Foreskin keratinocyte (primary cell): ENCODE measurements at places on chromosomes 6 and 20. TPM values are rescaled to one million over a fixed set of nuclear protein-coding genes. Genes with fewer than 3 reads are reported as not detected.

DNA sequence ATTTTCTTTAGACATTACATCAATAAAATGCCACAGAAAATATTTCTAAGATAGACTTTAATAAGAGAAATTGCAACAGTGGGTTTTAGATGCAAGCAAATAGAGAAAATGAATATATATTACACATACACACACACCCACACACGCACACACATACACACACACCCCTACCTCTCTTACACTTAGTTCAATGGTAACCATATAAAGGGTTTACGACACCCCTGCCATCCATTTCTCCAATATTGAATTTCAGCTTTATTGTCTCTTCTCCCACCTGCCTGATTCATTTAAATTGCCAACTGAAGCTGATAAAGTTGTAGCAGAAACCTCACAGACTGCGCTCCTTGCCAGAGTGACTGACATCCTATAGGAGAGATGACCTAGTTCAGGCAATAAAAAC, 154.6 kb downstream of the ADAT2 start:
- no peak for DNase-seq

DNA sequence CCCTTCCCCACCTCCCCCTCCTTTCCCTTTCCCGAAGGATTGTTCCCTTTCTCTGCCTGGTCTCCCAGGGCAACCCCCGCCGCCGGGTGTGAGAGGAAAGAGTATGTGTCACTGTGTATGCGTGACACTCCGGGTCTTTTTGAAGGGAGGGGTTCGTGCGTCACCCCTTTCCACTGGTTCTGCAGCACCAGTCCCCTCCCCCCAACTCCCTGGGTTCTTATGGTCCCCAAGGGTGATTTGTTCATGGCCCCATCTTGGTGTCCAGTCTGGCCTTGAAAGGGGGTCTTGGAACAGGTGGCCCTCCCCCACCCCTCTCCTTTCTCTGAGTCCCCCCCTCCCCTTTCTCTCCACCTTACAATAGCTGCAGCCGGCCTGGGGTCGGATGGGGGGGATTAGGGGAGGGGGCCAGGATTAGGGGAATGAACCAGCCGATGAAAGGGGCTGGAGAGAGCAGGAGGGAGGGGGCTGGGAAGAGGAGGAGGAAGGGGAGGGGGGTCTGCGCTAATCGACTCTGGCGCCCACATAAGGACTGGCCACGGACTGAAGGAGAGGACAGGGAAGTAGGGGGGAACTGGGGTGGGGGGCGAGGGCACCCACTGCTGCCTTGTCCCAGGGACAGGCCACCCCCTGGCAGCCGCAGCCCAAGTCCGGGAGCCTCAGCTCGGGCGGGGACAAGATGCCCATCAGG, 1.3 kb upstream of the RING1 start:
- DNase-seq: peak; percentile 44

DNA sequence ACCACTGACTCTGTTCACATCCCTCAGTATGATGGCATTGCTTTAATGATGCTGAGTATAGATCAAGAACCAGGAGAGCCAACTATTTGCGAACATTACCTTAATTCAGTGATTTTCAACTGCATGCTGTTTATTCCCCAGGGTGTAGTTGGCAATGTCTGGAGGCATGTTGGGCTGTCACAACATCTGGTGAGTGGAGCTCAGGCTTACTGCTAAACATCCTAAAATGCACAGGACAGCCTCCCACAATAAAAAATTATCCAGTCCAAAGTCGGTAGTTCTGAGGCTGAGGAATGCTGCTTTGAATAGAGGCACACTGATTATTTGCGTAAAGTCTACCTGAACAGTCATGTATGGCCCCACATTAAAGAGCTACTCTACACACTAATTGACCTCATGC, 94.8 kb upstream of the OPRM1 start:
- DNase-seq: no peak

DNA sequence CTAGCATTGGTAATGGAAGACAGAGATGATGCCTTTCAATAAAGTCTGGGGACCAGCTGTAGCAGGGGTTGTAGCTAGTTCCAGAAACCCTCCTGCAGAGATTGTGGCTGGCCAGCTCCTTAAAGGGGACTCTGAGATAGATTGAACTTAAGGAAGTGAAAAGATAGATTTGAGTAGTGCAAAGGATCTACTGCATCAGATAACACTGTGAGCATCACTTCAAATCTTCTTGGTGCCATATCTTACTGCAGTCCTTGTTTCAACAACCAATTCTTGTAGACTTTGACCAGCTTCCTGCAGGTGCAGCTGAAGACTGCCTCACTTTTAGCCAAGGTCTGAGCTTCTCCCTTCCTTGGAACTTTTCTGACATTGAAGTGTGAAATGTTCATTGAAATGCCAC, 14.8 kb upstream of the CEP162 start:
- DNase-seq: no peak

DNA sequence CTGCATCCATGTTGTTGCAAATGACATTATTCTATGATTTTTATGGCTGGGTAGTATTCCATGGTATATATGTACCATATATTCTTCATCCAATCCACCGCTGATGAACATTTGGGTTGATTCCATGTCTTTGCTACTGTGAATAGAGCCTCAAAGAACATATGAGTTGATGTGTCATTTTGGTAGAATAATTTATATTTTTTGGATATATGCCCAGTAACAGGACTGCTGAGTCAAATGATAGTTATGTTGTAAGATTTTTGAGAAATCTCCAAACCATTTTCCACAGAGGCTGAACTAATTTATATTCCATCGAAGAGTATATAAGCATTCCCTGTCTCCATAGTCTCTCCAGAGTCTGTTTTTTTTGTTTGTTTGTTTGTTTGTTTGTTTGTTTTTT, 1373.5 kb downstream of the GRIK2 start:
- DNase-seq: no peak

DNA sequence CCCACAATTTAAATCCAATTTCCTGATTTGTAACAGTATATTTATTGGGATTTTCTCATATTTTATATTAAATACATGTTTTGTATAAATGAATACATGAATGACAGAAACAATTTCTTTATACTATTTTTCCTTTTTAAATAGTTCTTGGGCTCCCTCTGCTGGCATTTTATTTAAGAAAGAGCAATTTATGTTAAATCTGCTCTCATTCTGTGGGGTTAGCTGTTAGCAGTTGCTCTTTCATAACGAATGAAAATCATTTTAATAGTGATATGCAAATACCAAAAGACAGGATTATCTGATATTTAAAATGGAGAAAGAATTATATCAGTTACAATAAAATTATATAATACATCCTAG, 118.3 kb downstream of the RALGAPA2 start:
- DNase-seq: no peak

- DNase-seq: no peak
Measured at GRCh38 chr6:99894815-99895214, 99.2 kb downstream of the MCHR2 start.

- no peak for DNase-seq
Measured at GRCh38 chr6:126195625-126196236, 144.2 kb upstream of the CENPW start.

DNA sequence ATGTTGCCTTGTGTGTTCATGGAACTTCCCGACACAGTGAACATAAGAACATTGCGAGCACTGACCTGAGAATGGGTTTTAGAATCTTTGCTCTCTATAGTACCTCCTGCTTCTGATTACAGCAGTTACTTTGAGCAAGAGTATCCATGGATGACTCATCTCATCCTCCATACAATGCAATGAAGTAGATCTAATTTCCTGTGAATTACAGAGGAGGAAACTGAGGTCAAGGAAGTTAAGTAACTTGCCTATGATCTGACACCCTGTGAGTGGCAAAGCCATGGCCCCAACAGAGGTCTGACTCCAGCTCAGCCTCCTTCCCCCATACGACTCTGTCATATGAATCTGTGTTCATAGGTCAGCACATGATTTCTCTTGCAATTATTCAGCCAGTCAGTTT, 518.1 kb downstream of the TFAP2A start:
- no peak for DNase-seq

DNA sequence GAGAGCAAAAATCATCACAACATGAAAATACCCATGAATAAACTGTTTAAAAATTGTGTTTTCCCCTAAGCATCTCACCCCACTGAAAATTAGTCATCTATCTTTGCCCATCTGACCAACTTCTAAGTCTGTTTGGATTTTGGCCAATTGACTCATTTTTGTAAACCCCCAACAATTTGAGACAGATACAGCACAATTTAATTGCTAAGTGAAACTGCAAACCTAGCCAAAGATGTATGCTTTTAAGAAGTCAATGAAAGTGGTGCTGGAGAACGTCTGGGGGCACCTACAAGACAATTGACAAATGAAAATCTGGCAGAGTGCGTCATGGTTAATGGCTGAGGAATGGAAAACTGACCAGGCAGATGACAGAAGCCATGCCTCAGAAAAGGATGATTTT, 30.9 kb upstream of the SLC24A3 start:
- DNase-seq: peak; percentile 6

GRCh38 chr6:108897371-108897770, 49.1 kb downstream of the ARMC2 start:
- DNase-seq: peak; percentile 79

- DNase-seq: no peak
Measured at GRCh38 chr20:33291830-33292355, 8.9 kb downstream of the BPIFB1 start.

DNA sequence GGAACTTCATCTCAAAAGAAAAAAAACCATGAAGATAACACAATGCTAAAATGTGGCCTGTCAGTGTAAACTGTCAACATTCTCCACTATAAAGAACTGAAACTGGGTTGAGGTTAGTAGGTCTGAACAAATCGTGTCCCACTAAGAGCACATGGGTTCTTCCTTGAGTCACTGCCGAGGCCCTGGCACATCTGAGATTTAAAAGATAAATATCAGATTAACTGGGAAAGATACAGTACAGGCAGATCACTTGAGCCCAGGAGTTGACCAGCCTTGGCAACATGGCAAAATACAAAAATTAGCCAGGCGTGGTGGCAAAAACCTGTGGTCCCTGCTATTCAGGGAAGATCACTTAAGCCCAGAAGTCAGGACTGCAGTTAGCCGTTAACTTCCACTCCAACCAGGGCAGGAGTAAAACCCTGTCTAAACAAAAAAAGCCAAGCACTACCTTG, 5.6 kb downstream of the EEF1A1 start:
- DNase-seq: peak; percentile 17

DNA sequence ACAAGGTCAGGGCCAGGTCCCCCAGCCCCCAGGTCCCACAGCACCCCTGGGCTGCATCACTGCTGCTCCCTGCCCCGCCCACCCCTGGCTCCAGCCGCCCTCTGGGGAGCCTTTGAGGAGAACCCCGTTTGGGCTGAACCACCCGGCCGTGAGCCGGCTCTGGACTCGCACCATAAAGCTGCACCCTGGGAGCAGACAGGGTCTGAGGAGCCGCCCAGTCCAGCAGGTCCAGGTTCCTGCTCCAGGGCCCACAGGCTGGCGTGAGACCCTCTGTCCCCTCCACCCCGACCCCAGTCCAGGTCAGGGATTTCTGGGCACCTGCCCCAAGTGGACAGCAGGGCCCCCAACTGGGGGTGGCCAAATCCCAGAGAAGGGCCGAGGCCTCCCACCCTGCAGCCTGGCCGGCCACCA, 8.3 kb downstream of the CHRNA4 start:
- no peak for DNase-seq

GRCh38 chr6:107803957-107804356, 20.2 kb downstream of the SCML4 start:
- DNase-seq: no peak

DNA sequence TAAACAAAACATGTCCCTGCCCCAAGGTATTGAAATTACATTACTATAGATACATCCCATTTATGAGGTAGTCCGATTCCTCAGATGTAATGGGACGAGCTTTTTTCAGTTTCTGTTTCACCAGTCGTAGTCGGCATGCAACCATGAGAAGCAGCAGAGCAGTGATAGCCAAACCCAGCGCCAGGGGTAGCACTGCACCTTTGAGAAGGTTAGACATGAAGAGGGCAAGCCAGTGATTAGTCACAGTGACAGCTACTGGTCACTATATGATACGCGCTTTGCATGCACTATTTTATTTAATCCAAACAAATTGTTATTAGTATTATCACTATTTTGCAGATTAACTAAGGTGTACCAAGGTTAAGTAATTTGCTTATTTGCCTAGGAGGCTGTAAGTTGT, 43.7 kb downstream of the LRP11 start:
- DNase-seq: no peak

DNA sequence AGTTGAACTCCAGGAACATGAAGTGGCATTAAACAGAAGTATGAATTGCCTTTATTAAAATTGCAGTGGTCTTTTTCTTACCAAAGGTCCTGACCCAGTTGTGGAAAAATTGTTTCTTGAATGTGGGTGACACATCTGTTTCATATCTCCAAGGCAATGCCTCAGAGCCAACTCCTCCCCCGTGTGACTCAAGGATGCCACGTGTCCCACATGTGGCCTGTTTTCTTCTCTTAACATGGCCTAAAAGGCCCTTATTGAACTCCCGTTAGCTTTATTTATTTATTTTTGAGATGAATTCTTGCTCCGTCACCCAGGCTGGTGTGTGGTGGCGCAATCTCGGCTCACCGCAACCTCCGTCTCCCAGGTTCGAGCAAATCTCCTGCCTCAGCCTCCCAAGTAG, 128.4 kb upstream of the ESR1 start:
- peak; percentile 28 for DNase-seq

DNA sequence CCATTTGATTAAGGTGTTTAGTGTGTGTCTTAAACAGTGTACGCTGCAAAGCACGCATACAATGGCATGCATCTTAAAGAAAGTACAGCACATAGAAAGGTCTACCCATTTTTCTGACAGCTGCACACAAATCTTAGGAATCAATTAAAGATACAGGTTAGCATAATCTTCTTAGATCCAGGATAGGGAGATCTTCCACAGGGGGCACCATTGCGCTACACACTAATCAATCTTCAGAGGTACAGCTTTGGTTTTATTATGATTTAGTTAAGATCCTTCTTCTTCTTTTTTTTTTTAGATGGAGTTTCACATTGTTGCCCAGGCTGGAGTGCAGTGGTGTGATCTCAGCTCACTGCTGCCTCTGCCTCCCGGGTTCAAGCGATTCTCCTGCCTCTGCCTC, 63.7 kb upstream of the BEND3 start:
- DNase-seq: no peak

- peak; percentile 30 for DNase-seq
Measured at GRCh38 chr6:106475284-106475683, 114.8 kb downstream of the CRYBG1 start.

The BPIFA1 gene
- total RNA-seq: not detected in 2 replicates

The PDE10A gene
- not detected in 2 replicates for total RNA-seq

The TSBP1 gene
- not detected in 2 replicates for total RNA-seq

The RAD21L1 gene
- total RNA-seq: not detected in 2 replicates

The CST1 gene
- total RNA-seq: not detected in 2 replicates

The C6orf141 gene
- 19.8 and 21.2 TPM in 2 replicates for total RNA-seq

The HRH3 gene
- total RNA-seq: not detected in 2 replicates

The ESR1 gene
- total RNA-seq: 1.1 and 1.3 TPM in 2 replicates

The SLC35D3 gene
- not detected in 2 replicates for total RNA-seq
